Activated CD8-positive, alpha-beta memory T cell treated with anti-CD3 and anti-CD28 coated beads for 1 hour (primary cell): ENCODE measurements at places on chromosomes 4 and X.

DNA sequence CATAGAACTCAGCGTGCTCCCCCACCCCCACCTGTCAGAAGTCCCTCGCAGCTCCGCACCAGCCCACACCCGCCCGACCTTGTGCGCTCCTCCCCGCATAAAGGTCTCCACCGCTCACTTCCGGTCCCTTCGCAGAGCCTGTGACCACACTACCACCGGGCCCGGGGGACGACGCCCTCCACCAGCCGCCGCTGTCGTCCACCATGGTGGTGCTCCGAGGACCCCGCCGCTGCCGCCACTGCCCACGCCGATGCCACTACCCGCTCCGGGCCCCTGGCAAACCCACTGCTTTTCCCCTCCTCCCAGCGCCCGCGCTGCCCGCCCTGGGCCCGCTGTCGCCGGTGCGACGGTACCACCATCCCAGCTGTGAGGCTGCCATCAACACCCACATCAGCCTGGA, 79.8 kb upstream of the LANCL3 start:
- no peak for DNase-seq

- DNase-seq, result no peak
Observed at GRCh38 chrX:133676344-133677122, 261.2 kb upstream of the GPC4 start.

GRCh38 chrX:23939203-23939602, 31.4 kb downstream of the CXorf58 start:
- DNase-seq, result no peak

- no peak for DNase-seq
Observed at GRCh38 chr4:154142664-154143063, 348.9 kb downstream of the DCHS2 start.

DNA sequence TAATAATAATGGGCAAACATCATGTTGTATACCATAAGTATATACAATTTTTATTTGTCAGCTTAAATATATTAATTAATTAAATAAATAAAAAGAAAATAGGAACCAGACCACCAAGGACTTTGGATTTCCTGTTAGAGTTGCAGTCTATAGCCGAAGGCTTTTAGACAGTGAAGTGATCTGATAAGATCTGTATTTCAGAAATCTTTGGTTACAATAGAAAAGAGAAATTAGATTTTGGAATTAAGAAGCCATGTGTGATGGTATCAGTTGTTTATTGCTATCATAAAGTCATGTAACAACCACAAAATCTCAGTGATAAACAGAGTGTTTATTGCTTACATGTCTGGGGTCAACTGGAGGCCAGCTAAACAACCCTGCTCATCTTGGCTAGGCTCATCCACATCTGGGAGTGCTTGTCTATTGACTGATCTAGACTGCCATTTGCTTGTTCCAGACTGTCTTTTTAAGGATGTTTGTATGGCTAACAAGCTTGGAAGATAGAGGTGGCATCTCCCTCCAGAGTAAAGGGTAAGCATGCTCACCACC, 142.1 kb upstream of the USP9X start:
- DNase-seq, result no peak

DNA sequence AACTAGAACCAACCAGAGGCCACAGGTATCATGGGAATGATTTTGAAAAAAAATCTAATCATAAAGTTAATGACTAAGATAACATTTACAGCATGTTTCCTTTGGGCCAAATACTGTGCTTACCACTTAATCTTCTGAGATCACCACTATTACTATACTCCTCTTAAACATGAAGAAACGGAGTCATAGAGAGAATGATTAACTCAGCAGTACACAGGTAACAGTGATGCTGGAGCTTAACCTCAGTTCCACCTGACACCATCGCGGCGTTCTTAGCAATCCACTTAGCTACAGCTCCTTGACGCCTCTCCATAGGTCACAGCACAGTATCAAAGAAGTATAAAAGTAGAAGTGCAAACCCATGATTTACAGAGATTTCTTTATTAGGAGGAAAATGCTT, 592.6 kb upstream of the SLIT2 start:
- no peak for DNase-seq

GRCh38 chr4:99536848-99537247, 26.0 kb downstream of the C4orf17 start:
- no peak for DNase-seq

DNA sequence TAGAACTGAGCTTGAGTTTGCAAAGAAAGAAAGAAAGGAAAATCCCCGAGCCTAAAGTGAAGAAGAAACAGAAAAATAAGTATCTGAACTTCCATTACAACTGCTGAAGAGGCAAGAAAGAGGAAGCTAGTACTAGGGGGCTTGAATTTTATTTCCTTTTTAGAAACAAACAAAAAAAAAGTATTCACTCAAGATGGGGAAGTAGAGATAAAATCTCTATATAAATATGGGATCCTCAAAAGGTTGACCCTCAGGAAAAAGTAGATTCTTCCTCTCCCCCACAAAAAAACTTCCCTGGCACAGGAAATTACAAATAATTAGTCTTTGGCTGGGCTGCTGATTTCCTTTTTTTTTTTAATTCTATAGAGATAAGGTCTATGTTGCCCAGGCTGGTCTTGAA, 16.0 kb downstream of the LRBA start:
- no peak for DNase-seq

GRCh38 chr4:30630431-30630830, 89.7 kb upstream of the PCDH7 start:
- DNase-seq, result no peak

- DNase-seq, result no peak
Observed at GRCh38 chrX:10045327-10046000, 78.3 kb downstream of the CLDN34 start.

GRCh38 chr4:60799214-60799613, 400.9 kb upstream of the ADGRL3 start:
- no peak for DNase-seq

DNA sequence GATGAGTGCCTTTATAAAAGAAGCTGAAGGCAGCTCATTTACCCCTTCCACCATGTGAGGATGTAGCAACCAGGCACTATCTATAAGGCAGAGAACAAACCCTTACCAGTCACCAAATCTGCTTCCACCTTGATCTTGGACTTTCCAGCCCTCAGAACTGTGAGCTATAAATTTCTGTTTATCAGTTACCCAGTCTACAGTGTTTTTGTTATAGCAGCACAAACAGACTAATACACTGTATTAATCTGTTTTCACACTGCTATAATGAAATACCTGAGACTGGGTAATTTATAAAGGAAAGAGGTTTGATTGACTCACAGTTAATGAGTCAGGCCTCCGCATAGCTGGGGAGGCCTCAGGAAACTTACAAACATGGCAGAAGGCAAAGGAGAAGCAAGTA, 91.2 kb downstream of the SOWAHB start:
- no peak for DNase-seq

GRCh38 chr4:85658766-85659439, 184.0 kb downstream of the ARHGAP24 start:
- DNase-seq, result no peak

- DNase-seq, result no peak
Observed at GRCh38 chr4:87278335-87278794, 44.3 kb downstream of the HSD17B13 start.

DNA sequence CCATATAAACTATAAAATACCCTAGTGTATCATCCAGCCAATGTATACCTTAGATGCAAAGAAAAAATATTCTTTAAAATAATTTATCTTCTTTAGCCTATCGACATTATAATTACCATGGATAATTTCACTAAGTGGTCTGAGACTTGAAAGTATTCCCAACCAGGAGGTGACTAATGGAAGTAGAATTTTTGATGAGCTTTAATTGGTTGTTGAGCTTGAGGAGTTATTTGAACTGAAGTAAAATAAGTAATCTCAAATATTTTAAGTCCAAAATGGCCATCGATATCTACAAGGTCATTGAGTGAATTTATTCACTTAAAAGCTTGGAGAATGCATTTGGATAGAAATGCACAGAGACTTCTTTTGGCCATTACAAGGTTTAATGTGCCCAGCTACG, 436.2 kb downstream of the TLL1 start:
- no peak for DNase-seq

DNA sequence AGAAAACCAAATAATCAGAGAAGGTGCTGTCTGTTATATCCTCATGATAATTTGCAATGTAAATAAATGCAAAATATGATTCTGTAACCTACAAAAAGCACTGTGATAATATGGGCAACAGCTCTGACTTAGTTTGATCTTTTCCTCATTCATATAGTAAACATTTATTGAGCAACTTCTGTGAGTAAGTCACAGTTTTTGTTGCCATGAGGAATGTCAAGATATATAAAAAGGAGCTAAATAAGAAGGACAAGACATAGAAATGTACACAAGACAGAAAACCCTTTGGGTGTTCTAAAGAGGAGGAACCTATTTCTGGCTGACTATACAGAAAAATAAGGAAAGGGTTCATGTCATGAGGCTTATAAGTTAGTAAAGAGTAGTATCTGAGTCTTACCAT, 44.3 kb downstream of the ARSJ start:
- no peak for DNase-seq

- no peak for DNase-seq
Observed at GRCh38 chrX:112137276-112137675, 54.7 kb upstream of the TRPC5 start.

GRCh38 chrX:97308171-97308570, 424.5 kb downstream of the RPA4 start:
- DNase-seq, result no peak

DNA sequence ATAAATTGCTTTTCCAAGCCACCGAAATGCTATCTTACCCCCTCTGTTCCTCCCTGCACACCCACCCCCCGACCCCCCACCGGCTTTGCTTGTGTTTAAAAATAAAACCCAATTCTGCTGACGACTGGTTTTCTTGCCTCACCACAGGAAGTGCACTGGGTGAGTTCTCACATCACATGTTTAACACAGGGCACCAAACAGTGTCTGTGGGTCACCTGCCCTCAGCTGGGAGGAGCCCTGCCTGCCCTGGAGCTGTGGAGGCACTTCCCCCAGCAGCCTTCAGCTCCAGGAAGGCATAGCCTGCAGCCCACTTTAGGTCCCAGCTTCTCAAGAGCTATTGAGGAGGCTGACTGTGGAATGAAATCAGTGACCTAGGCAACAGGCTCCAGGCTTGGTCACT, 8.8 kb downstream of the TMEM255A start:
- DNase-seq, result no peak

GRCh38 chr4:76388160-76388908, 32.6 kb downstream of the CCDC158 start:
- DNase-seq, result no peak

DNA sequence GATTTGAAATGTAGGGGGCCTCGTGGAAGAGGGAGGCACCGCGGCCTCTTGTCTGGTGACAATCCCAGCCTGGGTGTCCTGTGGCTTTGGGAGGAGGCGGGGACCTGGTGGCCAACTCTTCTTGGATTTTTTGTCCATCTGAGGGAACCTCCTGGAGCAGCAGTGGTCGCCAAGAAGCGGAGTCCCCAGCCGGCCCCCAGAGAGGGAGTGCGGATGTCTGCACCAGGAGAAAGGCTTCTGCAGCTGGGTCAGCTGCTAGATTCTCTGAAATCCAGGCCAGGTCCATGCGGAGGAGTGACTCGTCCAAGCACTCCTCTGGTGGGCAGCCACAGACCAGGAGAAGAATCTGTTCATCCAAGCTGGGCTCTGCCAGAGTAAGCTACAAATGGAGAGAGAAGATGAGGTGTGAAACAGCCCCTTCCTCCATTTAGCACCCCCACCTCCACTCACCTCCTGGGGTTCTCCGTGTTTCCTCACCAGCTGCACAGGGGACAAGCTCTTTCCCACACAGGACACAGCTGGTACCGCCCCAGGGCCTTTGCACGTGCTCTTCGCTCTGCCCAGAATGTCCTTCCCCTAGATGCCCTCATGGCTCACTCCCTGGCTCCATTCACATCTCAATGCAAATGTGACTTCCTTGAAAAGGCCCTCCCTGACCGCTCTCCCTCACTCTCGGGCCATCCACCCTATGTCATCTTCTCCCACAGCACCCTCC, 27.6 kb downstream of the C4orf50 start:
- no peak for DNase-seq

DNA sequence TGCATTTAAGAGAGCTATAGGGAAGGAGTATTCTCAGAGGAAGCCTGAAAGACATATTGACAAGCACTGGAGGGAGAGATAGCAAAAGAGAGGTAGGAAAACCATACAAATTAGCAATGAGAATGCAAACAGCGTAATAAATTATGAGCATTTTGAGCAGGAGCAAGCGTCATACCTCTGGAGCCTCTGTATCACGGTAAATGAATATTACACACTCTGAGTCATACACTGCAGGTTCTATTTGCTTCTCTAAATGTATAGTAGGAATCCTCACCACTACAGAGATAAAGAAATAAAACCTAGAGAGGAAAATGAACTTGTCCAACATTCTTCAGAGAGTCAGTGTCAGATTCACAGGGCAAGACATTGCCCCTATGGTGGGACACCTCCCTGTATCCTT, 46.4 kb upstream of the GABRE start:
- no peak for DNase-seq

GRCh38 chr4:76476571-76476970, 41.5 kb downstream of the SHROOM3 start:
- no peak for DNase-seq

- no peak for DNase-seq
Observed at GRCh38 chr4:5267408-5267807, 216.1 kb downstream of the STK32B start.

GRCh38 chrX:111869639-111870034, 6.3 kb upstream of the TRPC5OS start:
- DNase-seq, result no peak

DNA sequence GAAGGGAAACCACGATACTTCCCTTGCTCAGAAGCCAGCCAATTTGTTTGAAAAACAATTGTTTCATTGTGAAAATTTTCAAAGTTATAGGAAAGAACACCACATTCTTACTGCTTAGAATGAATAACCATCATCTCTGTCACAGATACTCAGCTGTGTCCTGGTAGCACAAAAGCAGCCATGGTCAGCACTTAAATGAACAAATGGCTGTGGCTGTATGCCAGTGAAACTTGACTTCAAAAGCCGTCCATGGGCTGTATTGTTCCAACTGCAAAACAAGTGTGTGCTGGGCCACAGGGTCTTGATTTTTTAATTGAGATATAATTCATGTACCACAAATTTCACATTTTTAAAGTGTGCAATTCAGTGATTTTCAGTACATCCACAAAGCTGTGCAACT, 19.6 kb downstream of the NSDHL start:
- DNase-seq, result no peak

GRCh38 chr4:154660052-154660451, 47.6 kb upstream of the FGG start:
- DNase-seq, result no peak

DNA sequence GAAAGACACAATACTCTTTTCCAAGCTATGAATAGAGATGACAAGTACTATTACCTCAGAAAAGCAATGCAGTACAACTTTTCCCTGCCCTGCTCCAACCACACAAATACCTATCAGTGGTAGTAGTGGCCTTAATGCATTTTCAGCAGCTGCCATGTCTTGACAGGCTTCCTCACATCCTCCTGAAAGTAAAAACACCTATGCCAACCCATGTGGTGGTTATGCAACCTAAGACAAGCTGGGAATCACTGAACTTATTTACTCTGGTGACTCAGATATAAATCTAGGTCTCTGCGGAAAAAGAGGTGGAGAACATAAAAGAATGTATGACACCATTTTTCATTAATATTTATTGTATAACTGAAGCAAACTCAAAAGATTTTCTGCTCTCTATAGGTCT, 14.5 kb downstream of the WDFY3 start:
- no peak for DNase-seq
